ENCODE measurements at places on chromosomes 4 and X.

DNA sequence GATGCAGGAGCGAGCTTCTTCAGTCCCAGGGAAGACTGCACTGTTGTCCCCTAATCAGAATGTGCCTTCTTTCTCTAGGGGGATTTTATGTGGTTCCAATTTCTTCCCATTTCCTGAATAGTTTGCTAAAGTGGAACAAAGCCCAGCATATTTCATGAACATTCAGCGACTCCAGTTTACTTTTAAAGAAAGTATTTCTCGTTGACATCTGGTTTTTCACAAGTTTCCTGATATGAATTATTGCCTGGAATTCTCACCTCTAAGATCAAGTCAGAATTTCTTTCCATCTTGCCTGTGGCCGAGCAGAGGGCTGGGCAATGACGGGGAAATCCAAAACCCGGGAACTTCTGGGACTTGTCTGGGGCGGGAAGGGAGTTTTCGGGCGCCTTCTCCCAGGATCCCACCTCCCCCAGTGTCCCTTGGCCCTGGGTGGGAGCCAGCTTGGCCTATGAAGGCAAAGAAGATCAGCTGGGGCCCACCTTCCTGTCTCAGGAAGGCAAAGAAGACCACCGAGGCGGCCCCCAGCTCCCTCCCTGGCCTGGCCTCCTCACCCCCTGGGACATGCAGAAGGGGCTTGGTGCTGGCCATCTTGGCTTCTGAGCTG, 15.4 kb downstream of the SORCS2 start:
- H3K27ac ChIP-seq, result no peak overlapping the region
- H3K4me1 ChIP-seq, result no peaks in the 10 kb centered on the region
- H3K36me3 ChIP-seq, result no peaks in the 10 kb centered on the region
- H3K4me3 ChIP-seq, result no peak overlapping the region
- no peaks in the 10 kb centered on the region for H3K27me3 ChIP-seq

GRCh38 chr4:70269674-70270073, 27.3 kb downstream of the CSN3 start:
- H3K4me3 ChIP-seq, result no peak overlapping the region
- H3K4me1 ChIP-seq, result no peaks in the 10 kb centered on the region
- no peak for DNase-seq

- no peaks in the 10 kb centered on the region for H3K36me3 ChIP-seq
- DNase-seq, result no peak
These were observed 1037.0 kb upstream of the SLIT2 start for GRCh38 chr4:19214591-19215186.

DNA sequence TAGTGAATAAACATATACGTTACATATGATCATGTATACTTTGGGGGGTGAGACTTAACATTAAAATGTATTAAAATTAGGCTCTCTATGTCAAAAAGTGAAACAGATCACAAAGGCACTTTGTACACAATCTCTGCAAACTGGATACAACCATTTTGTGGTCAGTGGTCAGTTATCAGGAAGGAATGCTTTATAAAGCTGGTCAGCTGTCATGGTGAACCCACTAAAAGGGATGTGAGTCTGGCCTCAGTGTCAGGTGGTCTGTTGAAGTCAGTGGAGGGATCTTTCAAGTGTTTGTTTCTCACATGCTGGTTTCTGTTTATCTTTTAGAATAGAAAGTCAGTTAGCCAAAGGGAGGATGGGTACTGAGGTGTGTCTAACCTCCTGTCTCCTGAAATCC, 875.5 kb upstream of the INTU start:
- no peaks in the 10 kb centered on the region for H3K36me3 ChIP-seq
- no peaks in the 10 kb centered on the region for H3K4me1 ChIP-seq
- no peak overlapping the region for H3K27ac ChIP-seq
- no peak for DNase-seq

Data from CD8-positive, alpha-beta memory T cell (primary cell).